ENCODE measurements at places on chromosomes 1 and 21.

DNA sequence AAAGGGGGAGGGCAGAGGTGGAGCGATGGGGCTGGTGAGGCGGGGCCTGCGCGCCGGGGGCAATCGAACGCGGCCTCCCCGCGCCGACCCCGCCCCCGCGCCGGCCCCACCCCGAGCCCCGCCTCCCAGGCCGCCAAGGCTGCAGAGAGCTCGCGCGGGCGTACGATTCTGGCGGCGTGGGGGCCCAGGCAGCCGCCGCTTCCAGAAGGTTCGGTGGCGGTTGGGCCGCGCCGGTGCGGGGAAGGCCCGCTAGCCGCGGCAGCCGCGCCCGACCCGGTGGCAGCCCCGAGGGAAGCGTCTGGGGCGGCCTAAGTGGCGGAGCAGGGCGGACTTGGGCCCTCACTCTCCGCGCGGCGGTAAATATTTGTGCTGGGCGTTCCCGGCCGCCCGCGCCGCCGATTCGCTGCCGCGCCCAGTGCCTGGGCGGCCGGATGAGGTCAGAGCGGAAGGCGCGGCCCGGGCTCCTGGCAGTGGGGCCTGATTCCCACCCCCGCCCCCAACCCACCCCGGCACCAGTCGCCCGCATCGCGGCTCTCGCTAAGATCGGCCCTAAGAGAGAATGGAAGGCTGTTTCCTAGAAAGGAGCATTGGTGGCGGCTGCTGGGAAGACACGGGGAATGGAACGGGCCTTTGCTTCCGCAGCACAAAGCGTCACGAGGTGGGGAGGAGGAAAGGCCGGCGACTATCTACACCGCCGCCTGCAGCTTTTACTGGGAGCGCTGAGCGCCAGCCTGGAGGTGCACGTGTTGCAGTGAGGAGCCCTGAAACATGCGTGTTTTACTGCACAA is at the start of gene ACOT7:
ACOT7 (minus strand) TSS at position 368 of the 788 bp plus-strand sequence. CDS start 368 bp downstream, outside the sequence.
- DNase-seq, result no peak

DNA sequence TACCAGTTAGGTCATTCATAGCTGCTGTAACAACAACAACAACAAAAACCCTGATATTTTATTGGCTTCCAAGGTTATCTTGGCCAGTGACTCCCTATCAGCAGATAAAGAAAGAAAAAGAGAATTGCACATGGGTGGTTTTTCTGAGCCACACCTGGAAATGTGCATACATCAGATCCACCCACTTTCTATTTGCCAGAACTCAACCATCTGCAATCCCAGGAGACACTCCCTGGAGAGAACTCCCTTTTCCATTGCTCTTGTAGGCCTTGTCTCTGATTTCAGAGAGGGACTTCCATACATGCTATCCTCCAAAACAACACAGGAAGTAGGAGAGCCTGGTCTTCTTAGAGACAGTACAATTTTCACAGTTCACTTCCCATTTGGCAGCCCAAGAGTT is 74.9 kb upstream of the ZC3H11B start:
- DNase-seq, result no peak

DNA sequence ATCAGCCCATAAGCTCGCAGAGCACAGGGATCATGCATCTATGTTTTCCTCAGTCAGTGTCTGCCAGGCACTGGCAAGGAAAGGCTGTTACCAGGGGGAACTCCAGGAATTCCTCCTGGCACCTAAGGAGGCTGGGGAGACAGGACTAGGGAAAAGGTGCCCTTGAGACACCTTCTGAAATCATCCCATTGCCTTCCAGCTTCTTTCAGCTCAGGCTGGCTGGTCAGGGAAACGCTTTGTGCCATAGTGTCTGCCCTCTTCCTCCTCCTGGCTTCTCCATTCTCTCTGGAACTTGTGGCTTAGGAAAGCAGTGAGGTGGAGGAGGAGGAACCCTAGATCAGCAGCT is 13.8 kb downstream of the LMNA start:
- no peak for DNase-seq

- DNase-seq, result no peak
Measured at GRCh38 chr1:8677782-8678181, 139.7 kb downstream of the RERE start.

GRCh38 chr1:155691992-155692528 is 3.2 kb downstream of the DAP3 start:
- no peak for DNase-seq

- DNase-seq, result no peak
Measured at GRCh38 chr1:109977225-109977624, 7.3 kb upstream of the AHCYL1 start.

- no peak for DNase-seq
Measured at GRCh38 chr21:23016617-23017016, 2018.4 kb downstream of the NCAM2 start.

DNA sequence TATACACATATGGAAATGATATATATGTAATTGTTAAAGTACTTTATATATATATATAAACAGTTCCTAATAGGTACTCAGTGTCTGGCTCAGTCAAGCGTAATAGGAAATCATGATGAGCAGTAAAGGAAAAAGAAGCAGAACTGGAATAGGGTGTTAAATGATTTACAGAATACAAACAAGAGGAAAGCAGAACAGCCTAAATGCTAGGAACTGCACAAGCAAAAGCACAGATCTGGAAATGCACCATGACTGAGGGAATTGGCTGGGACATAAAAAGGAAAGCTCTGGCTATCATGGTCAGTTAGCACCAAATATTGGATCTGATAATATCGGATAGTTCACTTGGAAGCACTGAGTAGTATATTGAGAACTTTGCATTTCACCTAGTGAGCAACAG is 51.8 kb downstream of the SLC44A5 start:
- no peak for DNase-seq

- no peak for DNase-seq
Measured at GRCh38 chr1:218164930-218165700, 120.0 kb upstream of the RRP15 start.

DNA sequence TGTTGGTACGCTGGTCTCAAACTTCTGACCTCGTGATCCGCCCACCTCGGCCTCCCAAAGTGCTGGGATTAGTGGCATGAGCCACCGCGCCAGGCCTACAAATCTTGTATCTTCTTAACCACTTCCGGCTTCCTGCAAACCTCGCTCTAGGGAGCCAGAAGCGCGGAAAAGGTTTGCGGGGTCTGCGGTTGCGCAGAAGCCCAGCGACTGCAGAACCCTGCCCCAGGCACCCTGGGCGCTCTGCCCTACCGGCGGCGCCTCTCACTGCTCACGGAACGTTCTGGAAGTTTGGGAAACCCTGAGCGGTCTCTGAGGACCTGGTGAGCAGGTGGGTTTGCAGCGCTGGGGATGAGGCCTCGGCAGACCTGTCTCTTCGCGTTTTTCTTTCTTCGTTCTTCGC is at the start of gene C1orf146:
C1orf146 (plus strand) TSS at position 195 of the 400 bp plus-strand sequence. CDS start 13,506 bp downstream, outside the sequence.
- DNase-seq, result no peak

DNA sequence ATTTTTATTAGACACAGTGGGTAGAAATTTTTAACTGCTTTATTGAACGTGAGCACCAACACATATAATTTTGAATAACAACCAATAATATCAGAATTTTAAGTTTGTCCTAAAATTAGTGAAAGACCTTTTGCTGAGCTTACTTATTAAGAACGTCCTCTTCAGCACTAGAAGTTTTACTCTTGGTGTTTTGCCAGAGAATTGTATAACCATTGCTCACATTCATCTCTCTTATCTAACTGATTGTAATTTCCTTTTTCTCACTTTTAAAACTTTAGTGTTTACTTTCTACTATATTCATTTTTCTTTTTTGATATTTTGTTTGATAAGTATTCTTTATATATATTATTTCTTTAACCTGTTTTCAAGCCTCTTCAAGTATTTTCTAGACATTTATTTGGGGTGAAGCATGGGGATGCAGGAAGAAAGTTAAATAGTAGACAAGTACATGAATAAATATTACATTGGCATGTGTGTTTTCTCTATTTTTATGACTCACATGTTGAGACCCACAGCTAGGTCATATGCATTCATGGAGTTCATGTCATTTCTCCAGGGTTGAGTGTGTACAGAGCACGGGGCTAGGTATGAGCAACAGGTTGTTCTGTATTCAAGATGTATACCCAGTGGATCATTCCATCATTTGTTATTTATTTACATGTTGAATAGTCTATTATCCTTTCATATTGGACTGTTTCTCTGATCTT is 90.6 kb downstream of the ATP6V1G3 start:
- DNase-seq, result no peak

GRCh38 chr1:85606414-85606800 is 25.8 kb downstream of the CCN1 start:
- DNase-seq, result no peak

DNA sequence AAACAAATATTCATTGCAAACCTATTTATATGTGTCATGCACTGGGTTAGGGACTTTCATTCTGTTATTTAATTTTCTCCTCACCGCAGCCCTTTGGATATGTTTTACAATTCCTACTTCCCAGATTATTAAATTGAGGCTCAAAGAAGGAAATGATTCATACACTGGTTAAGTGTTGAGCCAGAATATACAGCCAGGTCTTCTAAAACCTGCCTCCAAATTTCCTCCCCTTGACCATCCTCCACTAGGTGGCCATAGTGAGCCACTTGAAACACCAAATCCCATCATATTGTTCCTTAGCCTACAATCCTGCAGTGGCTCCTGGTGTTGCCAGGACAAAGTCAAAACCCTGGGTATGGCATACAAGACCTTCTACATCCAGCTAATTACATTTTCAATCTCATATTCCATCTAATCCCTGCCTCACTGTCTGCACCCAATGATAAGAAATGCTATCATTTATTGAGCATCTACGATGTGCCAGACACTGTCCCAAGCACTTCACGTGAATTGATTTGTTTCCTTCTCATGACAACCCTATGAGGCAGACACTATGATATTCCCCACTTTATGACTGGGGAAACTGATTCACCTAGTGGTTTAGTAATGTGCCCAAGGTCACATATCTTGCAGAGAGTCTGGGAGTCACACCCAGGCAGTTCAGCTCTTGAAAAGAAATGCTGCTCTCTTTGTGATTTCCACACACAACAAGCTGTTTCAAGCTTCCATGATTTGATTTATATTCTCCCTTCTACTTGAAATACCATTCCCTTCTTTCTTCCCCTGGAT is 23.6 kb upstream of the KIRREL1 start:
- peak; percentile 20 for DNase-seq

DNA sequence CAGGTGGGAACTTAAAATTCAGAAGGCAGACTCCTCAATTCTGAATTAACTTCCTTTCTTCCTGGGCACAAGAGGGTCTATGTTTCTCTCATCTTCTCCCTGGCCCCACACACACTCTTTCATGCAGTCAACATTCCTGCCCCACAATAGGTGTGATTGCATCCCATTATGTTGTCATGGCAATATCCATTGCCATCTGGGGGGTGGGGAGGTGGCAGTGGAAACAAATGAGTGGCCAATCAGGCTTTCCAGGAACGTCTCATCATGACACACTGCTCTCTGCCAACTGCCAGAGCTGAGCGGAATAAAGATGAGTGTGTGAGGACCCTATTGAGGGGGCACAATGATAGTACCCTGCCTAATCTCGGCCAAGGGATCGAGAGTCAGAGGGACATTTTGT is 80.4 kb downstream of the KCND3 start:
- DNase-seq, result no peak

- DNase-seq, result peak; percentile 5
Measured at GRCh38 chr1:29180497-29181412, 945 bp downstream of the SRSF4 start.

DNA sequence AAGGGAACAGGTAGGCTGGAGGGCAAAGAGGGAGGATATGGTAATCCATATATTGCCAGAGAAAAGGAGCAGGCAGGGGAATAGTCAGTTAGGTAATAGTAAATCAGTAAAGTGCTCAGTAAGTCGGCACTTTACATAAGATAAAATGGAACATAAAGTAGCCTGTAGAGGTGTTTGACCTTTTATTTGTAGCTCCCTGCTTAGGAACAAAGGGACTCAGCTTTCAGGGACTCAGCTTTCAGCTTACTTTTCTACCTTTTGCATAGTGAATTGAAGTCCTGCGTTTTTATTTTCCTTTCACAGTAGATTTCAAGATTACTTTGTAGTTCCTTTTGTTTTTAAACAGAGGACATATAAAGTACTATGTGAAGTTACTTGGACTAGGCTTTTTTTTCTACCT is 87.3 kb downstream of the ITSN1 start:
- DNase-seq, result no peak

DNA sequence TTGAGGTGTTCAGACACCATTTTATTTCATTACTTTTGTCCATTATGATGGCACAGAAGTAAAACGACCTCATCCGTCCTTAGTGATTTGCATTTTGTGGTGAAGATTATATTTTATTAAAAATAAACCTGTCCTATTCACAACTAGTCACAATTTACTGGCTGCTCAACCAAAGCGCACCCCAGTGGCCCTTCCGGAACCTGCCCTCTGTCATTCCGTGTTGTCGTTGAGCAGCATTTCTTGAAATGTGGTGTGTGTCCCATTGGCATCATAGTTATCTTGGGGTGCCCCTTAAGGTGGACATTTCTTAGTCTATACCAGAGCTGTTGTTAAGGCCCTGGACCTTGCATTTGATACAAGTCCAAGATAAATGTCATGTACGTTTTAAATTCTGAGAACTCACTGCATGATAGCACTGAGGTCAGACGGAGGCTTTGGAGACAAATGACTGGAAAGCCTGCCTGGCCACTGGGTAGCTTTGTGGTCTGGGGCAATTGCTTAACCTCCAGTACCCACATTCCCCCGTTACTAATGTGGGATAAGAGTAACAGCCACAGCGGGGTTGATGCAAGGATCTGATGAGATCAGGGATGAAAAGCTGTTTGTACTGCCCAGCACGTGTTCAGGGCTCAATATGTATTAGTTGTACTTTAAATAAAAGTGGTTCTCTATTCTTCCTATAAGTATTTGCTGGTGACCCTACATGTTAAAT is 36.2 kb downstream of the BACH1 start:
- no peak for DNase-seq

DNA sequence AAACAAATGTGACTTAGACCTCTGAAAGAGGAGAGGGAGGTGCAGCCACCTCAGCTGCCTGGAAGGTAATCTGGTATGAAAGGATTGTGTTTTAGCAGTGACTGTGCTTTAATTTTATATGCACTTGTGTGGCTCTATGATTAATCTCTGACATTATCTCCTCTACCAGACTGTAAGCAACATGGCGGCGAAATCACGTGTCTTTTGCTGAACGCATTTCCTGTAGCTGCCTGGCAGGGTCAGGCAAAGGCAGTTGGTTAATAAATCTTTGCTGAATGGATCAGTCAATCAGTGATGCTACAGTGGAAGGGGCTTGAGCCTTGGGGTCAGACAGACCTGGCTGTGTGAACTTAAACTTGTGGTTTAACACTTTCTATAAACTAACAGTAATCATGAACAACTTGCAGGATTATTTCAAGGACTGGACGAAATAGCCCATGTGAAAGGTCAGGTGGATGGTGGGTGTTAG is 96.9 kb downstream of the ADSS2 start:
- DNase-seq, result no peak

- DNase-seq, result no peak
Measured at GRCh38 chr1:14094611-14095400, 394.8 kb downstream of the PRDM2 start.

GRCh38 chr21:46455575-46456385 is 2.9 kb upstream of the DIP2A start:
- DNase-seq, result no peak

GRCh38 chr1:70204139-70204538 is 1.2 kb downstream of the LRRC40 start:
- no peak for DNase-seq
